ENCODE measurements at places on chromosomes 7 and 10. TPM values are rescaled to one million over a fixed set of nuclear protein-coding genes. Genes with fewer than 3 reads are reported as not detected.

SPDYE1 gene
- total RNA-seq = not detected

OR9A2 gene
- total RNA-seq = not detected

HYCC1 gene
- 26.8 TPM for total RNA-seq

ANAPC16 gene
- total RNA-seq = 44.4 TPM

MYO3A gene
- total RNA-seq = not detected
